ENCODE measurements at places on chromosomes 2 and 18.

DNA sequence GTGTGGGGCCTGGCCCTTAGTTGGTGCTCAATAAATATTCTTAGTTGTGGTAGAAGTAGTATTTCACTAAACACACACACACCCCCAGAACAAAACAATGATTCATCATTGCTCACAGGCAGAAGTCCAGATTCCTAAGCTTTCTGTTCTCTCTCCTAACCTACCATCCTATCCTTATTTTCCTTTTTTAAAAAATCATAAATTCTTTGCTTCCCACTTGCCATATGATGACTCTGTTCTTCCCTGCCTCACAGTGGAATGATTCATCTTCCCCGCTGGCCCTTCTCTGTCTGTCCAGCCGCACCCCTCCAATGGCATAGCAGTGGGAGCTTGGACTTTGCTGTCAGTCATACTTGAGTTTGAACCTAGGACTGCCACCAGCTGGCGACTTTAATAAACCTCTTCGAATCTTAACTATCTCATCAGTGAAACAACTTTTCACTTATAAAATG lies 5.2 kb downstream of the EML6 start:
- DNase-seq = peak; percentile 65

DNA sequence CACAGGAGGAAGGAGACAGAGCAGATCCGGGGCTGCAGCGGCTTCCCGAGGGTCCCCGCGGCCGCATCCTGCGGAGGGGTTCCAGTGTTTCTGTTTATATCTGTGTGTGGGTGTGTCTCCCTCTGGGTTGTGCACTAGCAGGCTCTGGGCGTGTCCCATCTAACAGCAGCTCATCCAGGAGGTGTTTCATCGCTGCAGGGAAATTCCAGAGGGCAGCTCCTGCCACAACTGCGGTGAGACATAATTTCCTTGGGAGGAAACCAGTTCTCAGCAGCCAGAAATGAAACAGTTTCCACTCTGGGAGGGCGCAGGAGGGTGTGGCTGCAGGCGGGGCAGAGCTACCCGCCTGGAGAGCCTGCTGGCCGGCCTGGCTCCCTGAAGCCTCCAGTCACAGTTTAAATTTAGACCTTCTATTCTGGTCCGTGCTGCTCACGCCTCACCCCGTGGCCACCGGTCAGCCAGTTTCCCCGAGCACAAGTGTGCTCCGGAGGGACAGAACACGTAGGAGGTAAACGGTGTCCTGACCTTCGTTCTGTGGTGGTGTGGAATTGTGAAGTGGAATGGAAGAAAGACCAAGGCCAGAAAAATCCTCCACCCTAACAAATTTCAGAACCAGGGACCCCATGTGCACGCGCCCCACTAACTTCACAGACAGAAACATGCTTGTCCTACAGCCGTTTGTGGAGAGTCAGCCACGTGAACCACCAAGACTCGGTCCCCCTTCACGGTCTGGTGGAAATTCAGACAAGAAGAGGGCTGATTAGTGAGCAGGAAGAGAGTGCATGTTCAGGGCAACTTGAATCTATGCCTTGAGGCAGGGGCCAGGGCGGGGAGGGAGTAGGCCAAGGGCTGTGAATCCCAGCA lies 50.2 kb downstream of the TEX44 start:
- DNase-seq = peak; percentile 72

GRCh38 chr2:95052307-95052706 lies 26.8 kb downstream of the MAL start:
- DNase-seq = no peak

GRCh38 chr18:13547347-13547746 lies 179.0 kb downstream of the FAM210A start:
- no peak for DNase-seq

GRCh38 chr2:72863046-72863445 lies 24.2 kb upstream of the SPR start:
- DNase-seq = no peak

DNA sequence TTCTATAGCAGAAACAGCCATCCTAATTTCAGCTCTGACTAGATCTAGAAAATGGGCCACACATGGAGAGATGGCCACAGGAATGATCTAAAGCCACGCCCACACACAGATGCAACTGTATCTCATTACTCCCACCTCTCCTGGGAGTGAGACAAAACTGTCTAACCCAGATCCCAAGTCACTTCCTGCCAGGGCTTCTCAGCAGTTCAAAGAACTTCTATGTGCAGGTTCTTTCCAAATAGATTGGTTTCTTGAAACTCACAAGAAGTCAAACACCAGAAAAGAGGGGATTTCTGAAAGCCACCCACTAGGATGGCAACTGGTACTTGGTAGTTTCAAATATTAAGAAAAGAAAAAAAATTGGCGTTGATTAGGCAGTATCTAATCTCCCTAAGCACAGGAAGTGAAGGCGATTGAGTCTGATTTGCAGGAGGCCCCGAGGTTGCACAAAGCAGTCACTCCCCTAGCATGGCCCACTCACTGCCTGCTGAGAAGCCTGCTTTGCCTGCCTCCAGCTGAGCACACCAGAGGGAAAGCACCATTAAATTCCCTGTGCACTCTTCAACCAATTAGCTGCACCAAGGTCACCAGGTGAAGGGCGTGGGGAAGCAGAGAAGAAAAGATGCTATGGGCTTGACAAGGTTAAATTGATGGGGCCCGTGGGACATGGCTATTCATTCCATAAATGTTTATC lies 51.1 kb downstream of the PAPOLG start:
- DNase-seq = peak; percentile 45

- DNase-seq = no peak
Measured at GRCh38 chr18:63422864-63423304, 608 bp upstream of the VPS4B start.

GRCh38 chr2:6896930-6897759 lies 19.6 kb downstream of the RSAD2 start:
- DNase-seq = no peak

DNA sequence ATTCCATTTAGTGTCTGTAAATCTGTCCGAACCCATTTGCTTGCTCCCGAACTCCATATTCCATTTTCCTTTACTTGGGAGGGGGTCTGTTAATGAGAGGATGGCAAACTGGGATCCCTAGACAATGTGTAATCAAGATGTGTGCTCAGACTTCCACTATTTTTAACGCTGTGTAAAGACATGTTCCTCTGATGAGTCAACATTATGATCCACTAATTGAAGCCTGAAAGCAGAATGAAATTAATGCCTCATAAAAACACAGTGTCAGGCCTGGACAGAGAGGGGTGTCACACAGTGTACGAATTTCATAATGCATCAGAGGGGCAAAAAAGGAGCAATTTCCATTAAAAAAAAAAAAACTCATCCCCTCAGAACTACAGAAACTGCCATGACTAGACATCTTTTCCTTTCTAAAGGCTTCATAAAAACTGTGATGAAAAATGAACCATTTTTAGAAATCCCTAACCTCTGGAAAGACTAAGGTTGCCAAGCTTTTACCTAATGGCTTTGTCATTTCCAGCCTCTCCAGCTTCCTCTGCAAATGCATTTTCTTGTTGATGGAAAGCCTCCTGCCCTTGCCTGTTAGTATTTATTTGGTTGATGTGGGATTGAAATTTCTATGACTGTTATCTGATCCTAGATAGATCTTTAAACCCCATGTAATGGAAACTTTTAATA lies 209.2 kb upstream of the DCC start:
- DNase-seq = no peak

GRCh38 chr2:43425659-43426058 lies 170.2 kb downstream of the THADA start:
- DNase-seq = no peak

- no peak for DNase-seq
Measured at GRCh38 chr2:99420751-99421299, 69.0 kb downstream of the REV1 start.

DNA sequence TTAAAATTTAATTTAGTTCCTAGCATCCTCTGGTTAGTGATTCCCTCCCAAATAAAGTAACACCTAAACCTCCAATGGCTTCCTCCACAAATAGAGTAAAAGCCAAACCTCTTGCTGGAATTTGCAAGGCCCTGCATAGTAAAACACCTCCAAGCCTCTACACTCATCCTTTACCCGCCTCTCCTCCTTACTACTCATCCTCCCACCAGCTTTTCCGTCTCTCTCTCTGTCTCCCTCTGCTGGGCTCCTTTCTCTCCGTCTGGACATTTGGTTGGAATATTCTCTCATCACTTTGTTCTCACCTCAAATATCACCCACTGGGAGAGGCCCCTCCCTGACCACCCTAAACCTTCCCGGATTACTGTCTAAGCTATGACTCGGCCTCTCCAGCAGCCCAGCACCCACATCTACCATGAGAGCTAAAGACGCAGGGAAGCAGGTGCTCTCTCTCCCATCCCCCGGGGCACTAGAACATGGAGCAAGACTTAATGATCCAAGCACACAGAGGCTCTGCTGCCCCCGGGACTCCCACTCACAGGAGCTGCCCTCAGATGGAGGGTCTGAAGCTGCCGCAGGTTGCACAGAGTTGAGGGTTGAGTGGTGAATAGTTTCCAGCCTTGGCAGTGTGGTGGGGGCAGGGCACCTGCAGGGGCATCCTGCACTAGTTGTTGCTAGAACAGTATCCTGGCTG lies 167.2 kb downstream of the FBXO15 start:
- DNase-seq = no peak

- no peak for DNase-seq
Measured at GRCh38 chr18:58051765-58052460, 7.9 kb downstream of the NEDD4L start.

DNA sequence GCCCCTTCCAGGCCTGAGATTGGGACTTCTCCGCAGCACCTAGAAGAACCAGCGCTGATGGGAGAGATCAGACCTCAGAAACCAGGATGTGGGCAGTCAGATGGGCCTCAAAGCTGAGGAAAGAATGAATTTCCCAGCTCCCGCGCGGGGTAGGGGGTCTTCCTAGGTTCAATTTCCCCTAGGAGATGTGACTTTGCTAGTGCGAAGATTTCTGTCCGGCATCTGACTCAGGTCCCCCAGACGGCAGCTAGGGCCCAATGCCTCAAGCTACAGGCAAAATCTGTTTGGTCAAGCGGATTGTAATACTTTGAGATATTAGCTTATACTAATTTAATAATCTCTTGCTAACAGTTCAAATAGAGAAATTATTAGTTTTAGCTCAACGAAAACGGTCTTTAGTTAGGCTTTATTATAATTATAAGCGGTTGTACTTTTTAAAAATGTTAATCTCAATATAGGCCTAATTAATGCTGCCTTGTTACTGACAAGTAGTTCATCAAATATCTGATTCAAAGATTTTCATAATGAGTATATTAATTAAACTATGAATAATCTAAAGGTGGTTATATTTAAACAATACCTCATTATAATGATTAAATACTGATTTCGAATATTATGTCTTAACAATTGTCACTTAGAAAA lies 5.8 kb downstream of the DLX1 start:
- DNase-seq = no peak

- no peak for DNase-seq
Measured at GRCh38 chr2:134261398-134262131, 7.7 kb downstream of the MGAT5 start.

GRCh38 chr2:104840156-104840555 lies 13.8 kb upstream of the POU3F3 start:
- no peak for DNase-seq

GRCh38 chr18:26419746-26420145 lies 128.6 kb downstream of the KCTD1 start:
- DNase-seq = no peak

GRCh38 chr18:8786483-8787370 lies 81.4 kb downstream of the MTCL1 start:
- DNase-seq = no peak

DNA sequence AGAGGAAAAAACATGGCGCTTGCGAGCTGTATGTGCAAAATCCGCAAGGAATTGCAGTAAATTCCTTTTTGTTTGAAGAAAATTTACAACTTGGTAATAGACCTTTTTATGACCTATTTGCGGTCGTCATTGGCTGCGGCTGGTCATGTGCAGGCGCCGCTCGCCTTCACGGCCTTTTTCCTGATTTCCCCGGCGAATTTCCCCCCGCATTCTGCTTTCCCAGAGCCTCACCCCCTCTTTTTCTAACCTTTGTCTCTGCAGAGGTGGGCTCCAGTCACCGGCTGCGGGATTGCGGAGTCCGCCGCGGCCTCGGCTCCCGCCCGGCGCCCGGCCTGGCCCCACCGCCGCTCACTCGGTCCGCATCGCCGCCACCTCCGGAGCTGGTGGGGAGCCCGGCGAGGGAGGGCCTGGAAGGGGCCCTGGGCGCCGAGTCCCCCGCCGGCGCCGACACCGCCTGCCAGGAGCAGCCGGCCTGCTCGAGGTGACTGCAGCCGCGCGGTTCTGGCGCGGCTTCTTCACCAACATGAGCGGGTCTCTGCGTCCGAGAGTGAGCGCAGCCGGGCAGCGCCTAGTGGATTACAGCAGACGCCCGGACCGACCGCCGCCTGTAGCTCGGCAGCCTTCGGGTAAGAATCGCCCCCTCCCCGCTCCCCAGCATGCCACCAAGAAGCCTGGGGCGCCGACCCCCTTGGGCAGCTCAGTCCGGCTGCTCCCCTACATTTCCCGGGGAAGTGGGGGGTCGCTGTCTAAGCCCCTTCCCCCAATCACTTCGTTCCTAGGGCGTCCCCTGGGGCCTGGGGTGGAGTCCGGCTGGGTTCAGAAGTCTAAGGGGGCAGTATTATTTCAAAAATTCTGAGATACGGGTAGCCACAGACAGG lies 7.1 kb downstream of the HOXD8 start:
- no peak for DNase-seq

- DNase-seq = peak; percentile 9
Measured at GRCh38 chr2:73172963-73173362, 29.4 kb upstream of the NOTO start.

GRCh38 chr18:38087538-38087937 lies 521.9 kb upstream of the CELF4 start:
- no peak for DNase-seq

DNA sequence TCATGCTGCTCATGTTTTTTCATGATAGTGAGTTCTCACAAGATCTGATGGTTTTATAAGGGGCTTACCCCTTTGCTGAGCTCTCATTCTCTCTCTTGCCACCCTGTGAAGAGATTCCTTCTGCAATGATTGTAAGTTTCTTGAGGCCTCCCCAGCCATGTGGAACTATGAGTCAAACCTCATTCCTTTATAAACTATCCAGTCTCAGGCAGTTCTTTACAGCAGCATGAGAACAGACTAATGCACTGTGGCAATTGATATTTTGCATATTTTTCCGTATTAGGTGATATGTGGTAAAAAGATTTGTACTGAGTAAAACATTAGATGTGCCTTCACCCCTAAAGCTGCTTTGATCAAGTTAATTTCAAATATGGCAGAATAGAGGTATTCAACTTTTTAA lies 48.8 kb downstream of the RAB27B start:
- DNase-seq = no peak

- no peak for DNase-seq
Measured at GRCh38 chr2:191165176-191165643, 14.4 kb upstream of the STAT4 start.

DNA sequence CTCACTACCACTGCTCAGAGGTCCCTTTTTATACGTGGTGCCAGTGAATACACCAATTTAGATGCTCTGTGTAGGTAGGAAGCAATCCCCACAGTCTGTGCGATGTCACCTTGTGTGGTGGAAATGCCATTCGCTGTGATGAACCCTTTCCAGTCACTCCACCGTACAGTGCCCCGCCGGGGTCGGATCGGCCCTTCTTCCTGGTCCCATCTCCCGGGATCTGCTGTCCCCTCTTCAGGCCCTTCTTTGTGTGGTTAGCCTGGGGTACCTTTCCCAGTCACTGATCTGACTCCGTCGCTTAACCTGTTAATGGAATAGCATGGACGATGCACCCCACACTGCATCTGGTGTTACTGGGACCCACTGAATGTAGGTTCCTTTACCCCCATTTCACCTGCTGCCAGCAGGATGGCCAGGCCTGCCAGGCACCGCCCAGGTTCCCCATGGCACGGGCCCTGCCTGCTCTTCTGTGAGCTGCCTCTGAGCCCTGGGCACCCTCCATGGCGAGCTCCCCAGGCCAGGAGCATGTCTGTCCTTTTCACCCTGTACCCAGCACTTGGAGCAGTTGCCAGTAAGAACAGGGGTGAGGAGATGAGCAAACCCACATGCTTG lies 18.0 kb downstream of the TWIST2 start:
- no peak for DNase-seq

Measured in AG04449 (cell line).